Naive thymus-derived CD8-positive, alpha-beta T cell (primary cell): ENCODE measurements at places on chromosomes 1 and 21. TPM values are rescaled to one million over a fixed set of nuclear protein-coding genes. Genes with fewer than 3 reads are reported as not detected.

PRMT6 gene
- 23.3 TPM for total RNA-seq

ACTL8 gene
- total RNA-seq = not detected

SPRR3 gene
- not detected for total RNA-seq

VSIG8 gene
- not detected for total RNA-seq

RRP15 gene
- 20.8 TPM for total RNA-seq

RNU1-4 gene
- total RNA-seq = 3,916 TPM

C1orf185 gene
- total RNA-seq = not detected

LEMD1 gene
- total RNA-seq = not detected

NPL gene
- 4.5 TPM for total RNA-seq

S1PR1 gene
- 292 TPM for total RNA-seq

CAPN8 gene
- total RNA-seq = 0.21 TPM

KRTAP11-1 gene
- not detected for total RNA-seq

CBR3 gene
- 5.3 TPM for total RNA-seq

SMPDL3B gene
- not detected for total RNA-seq

LCE3D gene
- total RNA-seq = not detected

RABGAP1L gene
- total RNA-seq = 86.5 TPM

MYOM3 gene
- not detected for total RNA-seq

FDPS gene
- 78.9 TPM for total RNA-seq

ZNF697 gene
- total RNA-seq = not detected

CSTB gene
- 33.1 TPM for total RNA-seq

FCRL3 gene
- total RNA-seq = 6.3 TPM

NCF2 gene
- 0.99 TPM for total RNA-seq
